ENCODE measurements at places on chromosomes 1 and 21.

- no peak for DNase-seq
Measured at GRCh38 chr1:203142684-203143408, 15.3 kb downstream of the ADORA1 start.

DNA sequence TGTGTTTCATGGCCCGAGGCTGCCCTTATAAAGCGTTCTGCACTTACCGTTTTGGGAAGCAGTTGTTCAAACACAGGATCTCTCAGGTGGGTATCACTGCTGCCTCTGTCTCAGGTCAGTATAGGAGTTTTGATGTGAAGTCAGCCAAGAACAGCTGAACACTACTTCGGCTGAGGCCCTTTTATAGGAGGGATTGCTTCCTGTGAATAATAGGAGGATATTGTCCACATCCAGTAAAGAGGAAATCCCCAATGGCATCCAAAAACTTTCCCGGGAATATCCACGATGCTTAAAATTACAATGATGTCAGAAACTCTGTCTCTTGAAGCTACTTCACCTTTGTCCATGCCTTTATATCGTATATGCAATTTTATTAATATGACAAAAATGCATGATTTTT is at the start of gene SELE:
Gene SELE (minus strand): TSS at position 156 of the 400 bp plus-strand sequence. CDS start 467 bp downstream, outside the sequence.
- DNase-seq, result no peak

DNA sequence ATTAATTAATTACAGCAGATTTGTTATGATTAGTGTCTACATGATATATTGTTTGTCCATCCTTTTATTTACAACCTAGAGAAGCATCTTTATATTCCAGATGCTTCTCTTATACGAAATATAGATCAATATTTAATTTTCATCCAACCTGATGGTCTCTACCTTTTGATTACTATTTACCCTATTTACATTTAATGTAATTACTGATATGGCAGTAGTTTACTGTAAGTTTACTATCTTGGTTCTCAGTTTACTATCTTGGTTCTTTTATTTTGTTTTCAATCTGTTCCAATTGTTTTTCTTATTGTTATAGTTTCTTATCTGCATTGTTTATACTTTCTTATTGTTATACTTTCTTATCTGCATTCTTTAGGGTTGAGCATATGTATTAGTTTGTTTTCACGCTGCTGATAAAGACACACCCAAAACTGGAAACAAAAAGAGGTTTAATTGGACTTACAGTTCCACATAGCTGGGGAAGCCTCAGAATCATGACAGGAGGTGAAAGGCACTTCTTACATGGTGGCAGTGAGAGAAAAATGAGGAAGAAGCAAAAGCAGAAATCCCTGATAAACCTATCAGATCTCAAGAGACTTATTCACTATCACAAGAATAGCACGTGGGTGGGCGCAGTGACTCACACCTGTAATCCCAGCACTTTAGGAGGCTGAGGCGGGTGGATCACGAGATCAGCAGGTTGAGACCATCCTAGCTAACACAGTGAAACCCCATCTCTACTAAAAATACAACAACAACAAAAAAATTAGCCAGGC is 28.9 kb downstream of the FAF1 start:
- DNase-seq, result no peak

GRCh38 chr1:64881281-64881680 is 85.1 kb downstream of the JAK1 start:
- peak; percentile 27 for DNase-seq

GRCh38 chr1:84996846-84997666 is at the start of gene MCOLN2:
Gene MCOLN2, minus strand, starts transcription at chr1:84997113. Its CDS starts 241 bp downstream, at chr1:84996872.
- no peak for DNase-seq

- no peak for DNase-seq
Measured at GRCh38 chr1:193094112-193094511, 11.1 kb downstream of the GLRX2 start.

DNA sequence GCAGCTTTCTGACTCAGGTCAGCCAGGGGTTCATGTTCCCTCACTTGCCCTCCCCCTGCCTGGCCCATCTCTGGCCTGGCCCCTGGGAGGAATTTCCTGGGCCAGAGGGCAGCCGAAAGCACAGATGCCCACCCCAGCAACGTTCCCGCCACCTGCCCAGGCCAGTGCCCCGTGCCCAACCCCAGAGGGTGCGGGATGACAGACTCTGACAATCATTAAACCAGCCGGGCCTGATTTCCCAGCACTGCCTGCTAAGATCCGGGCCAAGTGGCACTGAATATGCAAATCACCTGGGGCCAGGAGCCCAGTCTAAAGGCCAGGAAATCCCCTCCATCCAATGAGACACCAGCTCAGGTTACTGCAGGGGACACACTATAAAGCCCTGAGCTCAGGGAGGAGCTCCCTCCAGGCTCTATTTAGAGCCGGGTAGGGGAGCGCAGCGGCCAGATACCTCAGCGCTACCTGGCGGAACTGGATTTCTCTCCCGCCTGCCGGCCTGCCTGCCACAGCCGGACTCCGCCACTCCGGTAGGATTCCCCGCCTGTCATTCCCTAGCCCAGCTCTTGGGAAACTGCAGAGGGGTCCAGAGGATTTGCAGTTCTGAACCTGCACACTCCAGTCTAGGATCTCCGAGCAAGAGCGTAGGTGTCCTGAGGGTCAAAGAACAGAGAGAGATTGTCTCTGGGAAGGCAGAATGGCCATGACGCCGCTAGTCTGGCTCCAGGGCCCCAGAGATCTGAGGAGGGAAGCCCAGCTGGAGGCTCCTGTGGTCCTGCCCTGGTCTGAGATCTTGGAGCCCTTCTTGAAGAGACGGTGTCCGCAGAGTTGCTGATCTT is at the start of gene ELF3:
Gene ELF3 (plus strand): TSS at position 408 of the 836 bp plus-strand sequence. CDS start 550 bp downstream, outside the sequence.
- DNase-seq, result no peak

- DNase-seq, result no peak
Measured at GRCh38 chr1:220378571-220379302, 106.5 kb upstream of the RAB3GAP2 start.

GRCh38 chr1:9038881-9039760 is 12.9 kb upstream of the SLC2A7 start:
- no peak for DNase-seq

All from BJ (cell line).